ENCODE measurements at places on chromosomes 2 and 18.

DNA sequence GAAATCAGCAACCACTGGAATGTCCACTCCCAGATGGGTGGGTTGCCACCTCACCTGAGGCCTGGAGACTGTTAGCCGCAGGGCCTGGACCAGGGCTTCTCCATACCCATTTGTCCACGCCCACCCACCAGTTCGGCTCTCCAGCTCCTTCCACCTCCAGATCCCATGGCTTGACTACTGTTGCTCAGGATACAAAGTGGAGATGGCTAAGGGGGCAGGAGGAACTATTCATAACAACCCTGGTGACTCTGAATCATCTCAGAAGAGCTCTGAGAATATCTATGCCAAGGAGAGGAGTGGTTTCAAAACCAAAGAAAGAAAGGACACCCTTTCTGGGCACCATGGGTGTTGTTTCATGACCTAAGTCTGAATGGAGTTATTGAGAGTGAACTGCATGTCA is 145.8 kb downstream of the LAMA3 start:
- no peak for DNase-seq

DNA sequence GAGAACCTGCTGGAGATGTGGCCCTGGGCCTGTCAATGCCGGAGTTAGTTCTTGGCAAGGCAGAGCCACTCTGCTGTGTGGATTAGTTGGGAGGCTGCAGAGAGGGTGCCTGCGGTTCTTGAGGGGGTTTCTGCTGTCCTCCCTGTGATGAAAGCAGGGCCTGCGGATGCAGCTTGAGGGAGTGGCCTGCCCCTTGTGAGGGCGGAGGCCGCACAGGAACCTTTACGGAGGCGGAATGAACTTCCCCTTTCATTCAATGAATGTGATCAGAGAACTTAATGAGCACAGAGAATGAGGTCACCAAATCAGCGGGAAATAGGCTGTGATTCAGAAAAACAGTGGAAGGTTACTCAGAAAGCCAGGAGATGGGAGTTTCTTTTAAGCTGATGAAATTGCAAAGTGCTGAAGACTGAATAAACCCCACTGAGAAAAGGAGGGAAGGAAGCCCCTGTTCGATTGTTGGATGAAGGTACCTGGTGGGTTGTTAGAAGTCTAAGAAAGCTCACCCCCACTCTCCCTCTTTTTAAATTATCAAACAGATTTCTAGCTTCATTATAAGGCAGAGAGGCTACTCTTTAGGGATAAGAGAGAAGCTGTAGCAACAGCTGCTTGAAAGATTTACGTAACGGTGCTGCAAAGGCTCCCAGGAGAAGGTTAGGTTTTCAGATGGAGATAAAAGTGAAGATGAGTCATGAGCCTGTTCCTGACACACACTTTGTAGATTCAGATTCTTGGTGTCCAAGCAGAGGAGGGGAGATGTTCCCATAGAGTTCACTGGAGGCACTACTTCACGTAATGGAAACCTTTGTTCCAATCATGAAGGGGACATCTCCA is 47.4 kb downstream of the VWA3B start:
- DNase-seq = no peak

- no peak for DNase-seq
Measured at GRCh38 chr2:134603966-134604365, 114.8 kb downstream of the TMEM163 start.

DNA sequence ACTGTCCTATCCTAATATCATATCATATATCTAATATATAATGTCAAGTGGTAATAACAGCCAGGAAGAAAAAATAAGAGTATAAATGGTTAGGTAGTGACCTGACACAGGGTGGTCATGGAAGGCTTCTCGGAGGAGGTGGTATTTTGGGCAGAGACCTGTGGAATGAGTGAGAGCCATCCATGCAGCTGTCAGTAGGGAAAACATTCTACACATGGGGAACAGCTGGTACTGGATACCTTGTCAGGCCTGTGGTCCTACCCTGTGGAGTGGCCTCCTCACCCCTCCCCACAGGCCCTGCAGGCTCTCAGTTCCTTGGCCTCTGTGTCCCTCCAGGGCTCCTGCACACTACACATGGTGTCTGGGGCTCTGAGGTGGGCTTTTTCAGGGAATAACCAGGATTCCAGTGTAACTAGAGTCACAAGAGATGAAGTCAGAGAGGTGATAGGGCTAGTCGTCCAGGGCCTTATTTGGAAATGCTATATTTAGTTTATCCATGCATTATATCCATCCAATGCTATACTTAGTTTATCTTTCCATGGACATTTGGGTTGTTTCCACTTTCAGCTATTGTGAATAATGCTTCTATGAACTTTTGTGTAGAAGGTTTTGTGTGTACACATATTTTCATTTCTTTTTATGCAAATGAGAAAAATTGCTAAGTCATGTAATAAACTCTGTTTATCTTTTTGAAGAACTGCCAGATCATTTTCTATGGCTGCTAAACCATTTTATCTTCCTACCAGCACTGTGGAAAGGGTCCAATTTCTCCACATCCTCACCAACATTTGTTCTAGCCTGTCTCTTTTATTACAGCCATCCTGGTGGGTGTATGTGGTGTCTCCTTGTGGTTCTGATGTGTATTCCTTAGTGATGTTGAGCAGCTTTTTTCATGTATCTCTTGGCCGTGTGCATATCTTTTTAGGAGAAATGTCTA is 75.6 kb downstream of the TPGS2 start:
- DNase-seq = no peak

- no peak for DNase-seq
Measured at GRCh38 chr2:133589456-133589855, 21.2 kb upstream of the NCKAP5 start.

GRCh38 chr2:11145350-11145749 is 9.9 kb upstream of the SLC66A3 start:
- no peak for DNase-seq

DNA sequence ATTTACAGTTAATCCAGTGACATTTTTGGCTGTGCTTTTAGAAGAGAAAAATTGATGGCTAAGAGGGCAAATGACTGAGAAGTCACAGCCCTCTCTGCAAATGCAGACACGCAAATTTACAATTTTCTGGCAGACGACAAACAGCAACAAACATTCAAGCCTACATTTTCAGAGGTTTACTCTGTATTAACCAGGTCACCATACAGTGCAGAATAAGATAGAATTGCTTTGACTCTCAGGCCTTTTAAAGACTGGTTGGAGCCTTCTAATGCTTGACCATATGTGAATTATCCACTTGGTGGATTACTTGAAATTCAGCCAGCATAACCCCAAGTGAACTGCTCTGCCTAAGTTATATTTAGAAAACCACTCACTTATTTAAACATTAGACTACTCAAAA is 280.9 kb upstream of the STON1 start:
- no peak for DNase-seq

DNA sequence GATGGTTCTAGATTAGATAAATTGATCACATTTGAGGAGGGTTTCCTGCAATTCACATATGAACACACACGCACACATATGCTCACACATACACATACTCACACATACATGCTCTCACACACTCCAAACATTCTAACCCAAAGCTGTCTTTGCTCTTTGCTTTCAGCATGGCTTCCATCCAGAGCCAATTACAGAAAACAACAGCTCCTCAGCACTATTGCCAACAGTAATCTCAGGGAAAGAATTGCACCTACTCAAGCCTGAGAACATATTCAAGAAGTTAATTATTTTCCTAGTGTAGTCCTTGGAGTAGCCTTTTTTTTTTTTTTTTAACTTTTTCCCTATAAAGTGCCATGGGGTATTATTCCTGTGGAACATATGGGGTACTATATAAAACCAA is 246.9 kb upstream of the PARD3B start:
- DNase-seq = no peak

All from LoVo (cell line).